GM23248 (cell line): ENCODE measurements at places on chromosomes 7 and 10.

DNA sequence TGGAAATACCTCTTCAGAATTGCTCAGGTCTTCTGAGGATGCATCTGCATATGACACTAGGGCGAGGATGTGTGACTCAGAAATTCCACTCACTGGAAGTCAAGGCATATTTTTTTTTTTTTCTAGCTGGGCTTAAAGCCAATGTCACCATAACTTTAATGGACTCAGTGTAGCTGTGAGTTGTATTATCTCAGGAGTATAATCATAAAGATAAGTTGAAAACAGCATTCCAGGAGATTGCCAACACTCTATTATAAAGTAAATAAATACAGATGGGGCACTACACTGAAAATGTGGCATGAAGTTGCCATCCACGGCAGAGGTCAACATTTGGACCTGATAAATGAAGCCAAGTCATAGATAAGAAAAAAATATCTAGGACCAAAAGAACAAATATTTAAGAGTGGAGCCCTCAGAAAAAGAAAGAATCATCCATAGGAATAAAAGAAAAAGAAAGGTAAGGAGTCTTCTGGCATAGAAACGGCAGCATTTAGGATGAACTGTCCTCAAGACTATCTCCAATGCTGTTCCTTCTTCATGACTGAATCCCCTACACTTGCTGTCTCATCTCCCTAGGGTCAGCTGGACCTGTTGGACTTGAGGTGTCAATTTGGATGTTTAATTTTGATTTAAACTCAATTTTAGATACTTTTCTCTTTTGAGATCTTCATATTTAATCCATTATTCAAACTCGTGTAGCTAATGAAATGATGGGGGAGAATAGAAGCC is 72.9 kb upstream of the CAV2 start:
- DNase-seq, result peak; percentile 88

- peak; percentile 98 for DNase-seq
These were observed 167.3 kb upstream of the KLF14 start for GRCh38 chr7:130901209-130901783.

- DNase-seq, result peak; percentile 13
These were observed 1196.9 kb downstream of the SORCS3 start for GRCh38 chr10:105837951-105838350.

DNA sequence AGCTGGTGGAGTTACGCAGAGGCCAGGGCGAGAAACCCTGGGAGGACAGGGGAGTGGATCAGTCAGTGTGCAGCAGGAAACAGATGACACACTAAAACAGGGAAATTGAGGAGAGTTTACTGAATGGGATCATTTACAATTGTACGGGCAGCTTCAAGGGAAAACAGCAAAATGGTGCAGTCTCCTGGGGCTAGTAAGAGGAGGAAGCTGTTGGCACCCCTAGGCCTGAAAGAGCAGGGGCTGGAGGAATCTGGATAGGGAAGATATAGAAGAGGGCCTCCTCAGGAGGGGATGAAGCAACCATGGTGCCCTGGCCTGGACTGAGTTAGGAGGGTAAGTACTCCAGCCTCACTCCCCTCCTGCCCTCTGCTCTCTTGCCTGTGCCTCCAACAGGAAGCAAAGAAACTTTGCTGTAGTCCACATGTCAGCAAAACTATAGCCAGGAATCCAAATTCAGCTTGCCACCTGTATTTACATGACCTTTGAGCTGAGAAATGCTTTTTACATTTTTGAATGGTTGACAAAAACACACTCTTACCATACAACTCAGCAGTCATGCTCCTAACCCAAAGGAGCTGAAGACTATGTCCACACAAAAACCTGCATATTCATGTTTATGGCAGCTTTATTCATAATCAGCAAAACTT is 52.3 kb upstream of the OPN4 start:
- no peak for DNase-seq

DNA sequence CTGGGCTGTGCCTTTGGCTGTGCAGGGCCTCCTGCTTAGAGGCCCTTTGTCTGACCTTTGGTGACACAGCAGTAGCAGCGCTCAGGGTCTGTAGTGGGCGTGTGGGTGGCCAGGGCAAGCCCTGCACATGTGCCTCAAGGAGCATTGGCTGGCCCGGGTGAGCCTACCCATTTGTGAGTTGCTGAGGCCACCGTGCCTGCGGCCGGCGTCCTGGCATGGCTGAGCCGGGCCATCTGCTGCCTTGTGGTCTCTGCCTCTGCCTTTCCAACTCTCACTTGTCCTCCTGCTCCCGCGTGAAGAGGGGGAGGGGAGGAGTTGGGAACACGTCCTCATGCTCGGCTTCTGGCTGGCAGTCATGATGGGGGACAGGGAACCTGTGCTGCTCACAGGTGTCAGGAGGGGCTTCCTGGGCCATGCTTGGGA is 9.2 kb upstream of the ORAI2 start:
- no peak for DNase-seq

GRCh38 chr7:20535541-20535940 is 79.9 kb upstream of the ABCB5 start:
- no peak for DNase-seq
